Activated CD8-positive, alpha-beta memory T cell treated with anti-CD3 and anti-CD28 coated beads for 1 hour (primary cell): ENCODE measurements at places on chromosomes 13 and 19.
A peak's percentile ranks its signal among the peaks of the same experiment; 100 is the strongest.

DNA sequence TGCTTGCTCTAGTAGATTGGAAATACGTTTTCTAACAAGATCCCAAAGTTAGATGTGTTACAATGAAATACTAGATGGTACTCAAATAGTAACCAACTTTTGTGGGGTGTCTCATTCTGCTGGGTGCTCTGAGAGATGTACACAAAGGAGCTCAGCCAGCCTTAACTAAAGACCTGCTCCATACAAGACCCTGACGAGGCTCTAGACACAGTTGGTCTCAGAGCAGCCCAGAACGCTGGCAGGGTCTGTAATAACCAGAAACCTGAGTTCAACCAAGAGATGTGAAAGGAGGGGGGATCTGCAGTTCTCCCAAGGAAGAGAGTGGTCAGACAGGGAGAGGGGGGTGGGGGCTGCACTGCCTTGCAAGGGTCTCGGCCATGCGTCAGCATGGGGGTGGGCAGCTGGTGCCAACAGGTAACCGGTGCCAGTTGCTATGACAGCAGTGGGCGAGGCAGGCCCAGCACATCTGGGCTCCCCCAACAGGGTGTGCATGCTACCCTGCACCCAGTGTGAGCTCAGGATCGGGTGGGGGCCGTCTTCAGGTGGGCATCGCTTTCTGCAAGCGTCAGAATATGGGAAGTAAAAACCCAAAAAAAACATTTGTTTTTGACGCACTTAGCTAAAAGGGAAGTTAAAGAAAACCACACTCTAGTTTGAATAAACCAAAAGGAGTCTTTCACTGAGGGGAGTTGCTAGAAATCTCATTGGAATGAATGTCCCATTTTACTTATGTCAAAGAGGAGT lies 68.0 kb upstream of the GPR183 start:
- DNase-seq: peak; percentile 69

GRCh38 chr19:38729653-38730469 lies 14.4 kb downstream of the CAPN12 start:
- peak; percentile 42 for DNase-seq

DNA sequence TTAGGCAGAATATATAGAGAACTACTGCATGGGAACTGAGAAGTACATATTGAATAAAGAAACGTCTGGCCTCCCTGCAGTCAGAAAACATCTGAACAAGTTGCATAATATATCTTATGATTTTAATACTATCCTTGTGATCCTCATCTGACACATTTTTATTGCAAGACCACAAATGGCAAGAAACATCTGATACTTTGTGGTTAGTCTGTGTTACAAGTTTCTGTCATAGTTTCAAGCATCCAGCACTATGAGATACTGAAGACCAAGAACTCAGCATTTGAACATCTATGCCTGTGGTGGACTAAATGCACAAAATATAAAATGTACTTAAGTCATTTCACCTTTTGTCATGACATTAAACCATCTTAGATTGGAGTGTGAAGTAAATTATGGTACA lies 1175.8 kb upstream of the MIR17HG start:
- DNase-seq: no peak

DNA sequence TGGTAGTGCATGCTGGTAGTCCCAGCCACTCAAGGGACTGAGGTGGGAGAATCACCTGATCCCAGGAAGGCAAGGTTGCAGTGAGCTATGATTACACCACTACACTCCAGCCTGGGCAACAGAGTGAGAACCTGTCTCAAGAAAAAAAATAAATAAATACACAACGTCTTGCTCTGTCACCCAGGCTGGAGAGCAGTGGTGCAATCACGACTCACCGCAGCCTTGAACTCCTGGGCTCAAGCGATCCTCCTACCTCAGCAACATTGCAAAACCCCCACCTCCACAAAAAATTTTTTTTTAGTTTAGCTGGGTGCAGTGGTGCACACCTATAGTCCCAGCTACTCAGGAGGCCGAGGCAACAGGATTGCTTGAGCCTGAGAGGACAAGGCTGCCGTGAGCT lies 8.8 kb downstream of the TPM4 start:
- DNase-seq: no peak

DNA sequence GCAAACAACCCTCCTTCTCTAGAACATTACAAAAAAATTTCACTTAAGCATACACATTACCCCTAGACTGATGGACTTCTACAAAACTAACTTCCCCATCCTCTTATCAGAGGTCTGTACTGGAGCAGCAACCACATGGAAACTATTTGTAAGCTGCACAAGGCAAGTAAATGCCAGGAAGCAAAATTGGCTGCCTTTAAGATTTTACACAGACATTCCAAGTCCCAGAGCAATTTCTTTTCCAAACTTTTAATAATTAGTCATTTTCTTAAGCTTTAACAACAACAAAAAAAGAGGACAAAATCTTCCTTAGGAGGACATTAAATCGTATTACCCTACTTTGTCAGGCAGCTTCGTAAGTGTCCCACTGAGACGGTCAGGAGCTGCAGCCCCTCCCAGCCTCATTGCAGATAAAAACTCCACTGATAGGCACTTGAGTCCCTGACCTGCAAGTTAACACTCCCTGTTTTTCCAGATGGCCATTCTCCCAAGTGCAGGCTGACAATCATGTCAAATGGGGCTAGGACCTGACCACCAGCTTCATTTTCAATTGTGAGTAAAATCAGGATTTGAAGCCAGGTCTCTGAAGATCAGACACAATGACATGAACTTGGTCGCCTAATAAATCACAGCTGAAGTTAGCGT lies 680.1 kb downstream of the DIAPH3 start:
- DNase-seq: no peak

DNA sequence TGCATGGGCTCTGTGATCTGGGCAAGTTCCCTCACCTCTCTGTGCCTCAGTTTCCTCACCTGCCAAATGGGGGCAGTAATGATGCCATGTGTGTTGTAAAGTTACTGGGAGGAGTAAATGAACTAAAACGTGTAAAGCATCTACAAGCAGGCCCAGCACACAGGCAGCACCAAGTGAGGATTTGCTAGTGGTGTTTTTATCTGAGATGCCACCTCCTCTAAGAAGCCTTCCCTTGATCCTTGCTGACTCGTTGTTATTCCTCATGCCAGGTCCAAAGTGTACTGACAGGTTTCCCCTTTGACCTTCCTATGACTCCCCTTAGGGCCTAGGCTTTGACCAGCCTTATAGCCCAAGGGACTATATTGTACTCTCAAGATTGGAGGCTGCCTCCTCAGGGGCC lies 1.5 kb upstream of the UQCRFS1 start:
- no peak for DNase-seq

- DNase-seq: no peak
Measured at GRCh38 chr13:111074826-111075225, 40.3 kb upstream of the ARHGEF7 start.

DNA sequence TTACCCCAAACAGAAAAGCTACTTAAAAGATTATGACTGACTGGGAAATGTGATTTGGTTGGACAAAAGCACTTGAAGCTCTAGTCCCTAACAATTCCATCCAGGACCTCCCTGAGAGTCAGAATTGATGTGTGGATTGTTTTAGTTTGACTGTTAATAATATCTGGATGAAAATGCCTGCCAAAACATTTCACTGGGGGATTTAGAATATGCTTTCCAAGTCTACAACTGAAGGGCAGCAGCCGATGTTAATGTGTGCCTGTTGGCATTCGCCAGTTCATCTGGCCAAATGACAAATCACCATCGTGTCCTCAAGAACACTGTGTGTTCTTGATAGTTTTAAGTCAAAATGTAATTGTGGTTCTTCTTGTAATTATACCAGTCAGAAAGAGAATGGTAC lies 76.0 kb upstream of the TSC22D1 start:
- no peak for DNase-seq

- no peak for DNase-seq
Measured at GRCh38 chr13:62038214-62038613, 622.6 kb upstream of the PCDH20 start.

DNA sequence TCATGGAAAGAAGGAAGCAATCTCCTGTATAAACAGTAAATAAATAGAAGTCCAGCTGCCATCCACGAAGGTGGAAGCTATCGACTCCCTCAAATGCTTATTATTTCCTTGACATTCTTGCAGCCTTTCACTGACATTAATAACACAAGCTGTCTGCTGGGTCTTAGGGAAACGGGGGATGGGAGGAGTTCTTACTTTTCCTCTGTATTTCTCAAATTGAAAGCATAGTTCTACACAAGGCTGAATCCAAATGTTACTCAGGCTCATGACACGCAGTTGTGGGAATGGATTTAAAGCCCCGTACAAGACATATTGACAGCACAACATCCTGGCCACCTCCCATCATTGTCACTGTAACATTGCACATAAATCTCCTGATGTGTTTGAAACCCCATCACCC lies 4.0 kb downstream of the SERPINE3 start:
- no peak for DNase-seq

- no peak for DNase-seq
Measured at GRCh38 chr19:30309176-30309575, 63.0 kb upstream of the ZNF536 start.

DNA sequence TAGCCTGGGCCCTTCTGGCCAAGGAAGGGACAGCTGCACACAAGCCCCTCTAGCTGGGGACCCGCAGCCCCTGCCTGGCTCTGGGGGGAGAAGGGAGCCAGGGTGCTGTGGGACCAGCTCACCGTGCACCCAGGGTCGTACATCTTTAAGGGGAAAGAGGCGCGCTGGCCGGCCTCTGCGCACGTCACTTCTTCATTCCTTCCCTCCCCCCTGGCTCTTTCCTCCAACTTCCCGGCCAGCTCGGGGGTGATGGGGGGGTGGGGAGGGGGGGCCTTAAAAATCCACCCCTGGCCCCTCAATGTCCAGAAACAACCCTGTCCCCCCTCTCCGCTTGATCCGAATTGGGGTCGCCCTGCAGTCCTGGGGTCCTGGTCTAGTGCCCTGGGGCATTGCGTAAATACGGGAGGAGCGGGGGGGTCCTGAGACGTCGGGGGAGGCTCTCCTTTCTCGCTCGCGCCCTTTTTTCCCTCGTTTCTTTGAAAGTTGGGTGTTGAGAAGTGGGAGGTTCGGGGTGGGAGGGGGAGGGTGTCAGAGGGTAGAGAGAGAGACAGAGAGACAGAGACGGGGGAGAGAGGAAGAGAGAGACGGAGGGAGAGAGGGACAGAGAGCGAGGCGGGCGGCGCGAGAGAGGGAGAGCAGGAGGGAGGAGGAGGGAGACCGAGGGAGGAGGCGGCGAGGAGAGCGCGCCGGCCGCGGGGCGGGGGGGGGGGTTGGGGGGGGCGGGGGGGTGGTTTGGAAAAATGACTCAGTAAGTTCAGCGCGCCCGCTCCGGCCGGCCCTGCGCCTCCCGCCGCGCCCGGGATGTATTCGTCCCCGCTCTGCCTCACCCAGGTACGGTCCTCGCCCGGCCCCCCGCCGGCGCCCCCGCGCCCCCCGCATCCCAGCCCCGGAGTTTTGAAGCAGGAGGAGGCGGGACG lies at the start of gene NFIC:
NFIC (plus strand) TSS at position 748 of the 917 bp plus-strand sequence; CDS start at position 802, 54 bp downstream.
- DNase-seq: peak; percentile 16

DNA sequence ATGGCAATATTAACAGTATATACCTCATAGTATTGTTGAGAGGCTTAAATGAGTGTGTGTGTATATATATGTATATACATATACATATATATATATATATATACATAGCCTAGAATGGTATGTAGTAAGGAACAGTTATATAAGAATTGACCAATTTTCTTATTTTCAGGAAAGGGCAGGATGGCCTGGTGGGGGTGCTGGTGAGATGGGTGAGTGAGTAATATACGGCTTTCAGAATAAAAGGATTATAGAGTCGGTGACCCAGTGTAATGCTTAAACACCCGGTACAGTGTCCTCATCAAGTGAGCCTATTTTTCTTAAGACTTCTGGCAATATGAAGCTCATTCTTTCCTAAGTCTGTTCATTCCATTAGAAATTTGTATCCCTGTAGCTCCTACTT lies 11.7 kb upstream of the FAM216B start:
- no peak for DNase-seq

DNA sequence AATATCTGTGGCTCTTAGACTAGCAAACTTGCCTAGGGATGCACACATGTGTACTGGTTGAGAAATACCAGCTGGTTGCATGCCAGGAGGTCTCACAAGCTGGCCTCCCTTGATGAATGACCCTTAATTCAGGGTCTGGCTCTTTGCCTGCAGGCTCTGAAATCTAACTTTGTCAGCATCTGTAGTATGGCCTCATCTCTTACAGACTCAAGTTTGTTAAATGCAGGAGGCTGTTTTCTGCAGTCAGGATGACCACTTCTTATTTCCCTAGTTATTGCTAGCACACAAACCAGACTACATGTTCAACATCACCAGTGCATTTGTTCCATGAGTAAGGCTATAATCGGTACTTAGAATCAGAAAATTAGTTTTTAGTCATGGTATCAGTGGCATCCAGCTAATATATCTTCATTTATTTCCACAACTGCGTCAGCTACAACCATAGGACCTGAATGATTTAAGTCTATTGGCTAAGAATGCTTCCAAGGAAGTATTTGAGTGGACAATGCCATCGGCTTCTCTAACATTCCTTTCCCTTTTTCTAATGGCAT lies 23.3 kb upstream of the POSTN start:
- no peak for DNase-seq

DNA sequence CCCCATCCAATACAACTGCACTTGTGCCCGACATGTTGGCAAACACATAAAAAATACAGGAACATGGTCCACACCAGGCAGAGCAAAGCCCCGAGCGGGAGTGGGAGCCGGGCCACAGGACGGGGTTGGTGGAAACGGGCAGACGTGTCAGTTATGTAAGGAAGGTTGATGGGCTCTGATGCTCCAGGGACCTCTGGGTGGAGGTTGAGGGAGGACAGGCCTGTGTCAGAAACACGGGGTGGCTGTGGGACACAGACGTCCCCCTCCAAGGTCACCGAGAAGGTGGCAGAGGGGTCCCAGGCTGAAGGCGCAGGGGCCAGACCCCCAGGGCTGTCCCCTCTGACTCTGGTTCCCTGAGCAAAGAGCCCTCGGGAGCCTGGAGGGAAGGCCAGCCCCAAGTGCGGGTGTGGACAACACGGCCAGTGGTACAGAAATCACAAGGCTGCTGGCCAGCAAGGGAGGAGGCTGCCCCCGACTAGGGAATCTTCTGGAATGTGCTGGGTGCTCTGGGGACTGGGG lies 31.4 kb upstream of the C13orf46 start:
- DNase-seq: no peak

DNA sequence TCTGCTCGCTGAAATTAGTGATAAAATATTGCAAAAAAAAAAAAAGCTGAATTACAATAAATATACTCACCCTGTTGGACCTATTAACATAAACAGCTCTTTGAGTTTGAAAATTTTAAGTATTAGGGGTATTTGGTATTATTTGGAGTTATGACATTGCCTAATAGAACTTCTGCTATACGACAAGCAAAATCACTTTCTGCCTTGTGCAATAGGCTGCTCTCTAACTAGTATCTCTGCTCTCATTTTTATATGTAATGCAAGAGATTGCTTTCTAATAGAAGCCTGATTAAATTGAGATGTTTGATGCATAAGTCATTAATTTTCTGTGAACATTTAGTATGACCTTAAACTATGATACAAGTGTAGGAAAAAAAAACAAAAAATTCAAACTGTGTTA lies 5.3 kb downstream of the RGS9BP start:
- DNase-seq: no peak

GRCh38 chr13:109955598-109955997 lies 169.2 kb upstream of the IRS2 start:
- no peak for DNase-seq

DNA sequence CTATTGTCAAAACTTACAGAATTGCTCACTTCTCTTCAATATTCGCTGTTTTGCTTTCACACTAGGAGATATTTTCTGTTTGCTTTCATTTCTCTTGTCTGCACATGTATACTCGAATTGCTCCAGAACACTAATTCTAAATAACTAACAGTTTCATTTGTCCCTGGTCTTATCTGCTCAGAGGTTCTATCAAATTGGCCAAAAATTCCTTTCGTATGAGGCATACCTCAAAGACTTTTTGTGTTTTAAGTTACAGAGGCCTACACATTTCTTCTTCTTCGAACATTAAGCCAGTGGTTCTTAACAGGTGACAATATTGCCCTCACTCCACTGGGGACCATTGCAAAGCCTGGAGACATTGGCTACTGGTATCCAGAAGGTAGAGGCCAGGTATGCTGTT lies 1314.6 kb downstream of the EFNB2 start:
- DNase-seq: no peak
